ENCODE measurements at places on chromosomes 13 and 19.

DNA sequence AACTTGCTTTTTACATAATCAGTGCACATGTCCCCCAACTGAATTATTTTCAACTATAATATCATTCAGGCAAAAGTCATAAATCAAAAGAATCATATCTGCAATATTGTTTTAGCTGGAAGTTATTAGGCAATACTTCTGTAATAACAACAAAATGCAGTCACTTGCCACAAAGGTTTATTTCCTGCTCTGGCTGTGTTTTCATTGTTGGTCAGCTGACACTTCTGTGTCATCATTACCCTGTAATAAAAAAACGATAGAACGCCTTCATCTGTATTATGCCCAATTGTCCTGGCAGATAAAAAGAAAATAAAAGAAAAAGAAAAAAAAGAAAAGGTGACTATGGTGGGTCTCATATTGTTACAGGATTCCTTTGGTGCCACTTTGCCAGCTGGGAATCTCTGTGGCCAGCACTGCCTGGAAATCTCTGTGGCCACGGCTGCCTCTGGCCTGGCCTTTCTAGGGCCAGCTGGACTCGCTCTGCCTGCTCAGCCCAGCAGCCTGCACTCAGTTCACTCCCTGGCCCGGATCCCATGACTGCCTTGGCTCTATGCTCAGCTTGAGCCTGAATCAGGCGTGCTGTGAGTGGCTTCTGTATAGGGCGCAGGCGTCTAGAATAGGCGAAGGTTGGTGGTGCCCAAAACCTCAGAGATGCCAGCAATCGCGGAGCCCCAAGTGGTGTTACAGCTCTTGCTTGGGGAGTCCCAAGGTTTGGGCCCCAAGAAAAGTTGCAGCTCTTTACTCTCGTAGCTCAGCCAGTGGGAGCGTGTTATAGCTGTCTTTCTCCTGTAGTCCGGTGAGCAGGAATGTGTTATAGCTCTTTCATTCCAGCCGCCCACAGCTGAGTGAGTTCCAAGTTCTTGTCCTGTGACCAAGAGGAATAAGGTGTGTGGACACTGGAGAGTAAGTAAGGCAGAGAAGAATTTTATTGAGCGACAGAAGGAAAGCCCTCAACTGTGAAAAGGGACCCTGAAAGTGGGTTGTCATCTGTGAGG lies 1227.1 kb downstream of the SLITRK1 start:
- no peak for DNase-seq

- DNase-seq: no peak
Measured at GRCh38 chr19:412356-413355, 3.7 kb upstream of the C2CD4C start.

GRCh38 chr13:69585656-69586055 lies 522.0 kb upstream of the ATXN8OS start:
- DNase-seq: no peak

- no peak for DNase-seq
Measured at GRCh38 chr13:75437582-75438318, 44.2 kb downstream of the TBC1D4 start.

DNA sequence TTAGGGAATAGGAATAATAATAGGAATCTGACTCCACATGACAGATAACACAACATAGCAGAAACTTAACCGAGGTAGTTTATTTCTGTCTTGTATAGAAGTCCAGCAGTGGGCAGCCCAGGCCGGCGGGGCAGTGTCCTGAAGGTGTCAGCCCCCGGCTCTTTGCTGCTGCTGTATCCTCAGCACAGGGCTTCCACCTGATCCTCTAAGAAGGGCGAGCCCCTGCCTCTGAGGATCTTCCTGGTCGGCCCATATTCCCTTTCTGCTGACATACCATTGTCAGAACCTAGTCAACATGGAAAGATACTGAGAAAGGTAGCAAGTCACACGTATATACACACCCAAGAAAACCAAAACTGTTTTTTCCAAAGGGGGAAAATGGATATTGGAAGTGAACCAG lies 56.2 kb upstream of the GPR183 start:
- DNase-seq: no peak

DNA sequence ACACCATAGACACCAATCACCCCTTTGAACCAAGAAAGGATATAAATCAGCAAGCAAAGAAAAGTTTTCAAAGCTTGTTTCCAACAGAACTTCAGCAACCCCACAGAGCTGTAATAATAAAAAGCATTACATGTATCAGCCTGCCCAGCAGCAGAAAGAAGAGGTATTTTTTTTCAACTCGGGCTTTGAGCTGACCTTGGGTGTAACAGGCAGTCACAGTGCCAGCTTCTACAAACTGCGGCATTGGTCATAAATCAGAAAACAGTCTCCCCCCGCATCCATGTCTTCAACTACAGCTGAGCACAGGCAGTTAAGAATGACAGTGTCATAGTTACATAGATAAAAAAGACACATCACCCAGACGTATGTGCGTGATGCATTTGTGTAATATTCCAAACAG lies 671.0 kb upstream of the SLITRK1 start:
- DNase-seq: no peak

DNA sequence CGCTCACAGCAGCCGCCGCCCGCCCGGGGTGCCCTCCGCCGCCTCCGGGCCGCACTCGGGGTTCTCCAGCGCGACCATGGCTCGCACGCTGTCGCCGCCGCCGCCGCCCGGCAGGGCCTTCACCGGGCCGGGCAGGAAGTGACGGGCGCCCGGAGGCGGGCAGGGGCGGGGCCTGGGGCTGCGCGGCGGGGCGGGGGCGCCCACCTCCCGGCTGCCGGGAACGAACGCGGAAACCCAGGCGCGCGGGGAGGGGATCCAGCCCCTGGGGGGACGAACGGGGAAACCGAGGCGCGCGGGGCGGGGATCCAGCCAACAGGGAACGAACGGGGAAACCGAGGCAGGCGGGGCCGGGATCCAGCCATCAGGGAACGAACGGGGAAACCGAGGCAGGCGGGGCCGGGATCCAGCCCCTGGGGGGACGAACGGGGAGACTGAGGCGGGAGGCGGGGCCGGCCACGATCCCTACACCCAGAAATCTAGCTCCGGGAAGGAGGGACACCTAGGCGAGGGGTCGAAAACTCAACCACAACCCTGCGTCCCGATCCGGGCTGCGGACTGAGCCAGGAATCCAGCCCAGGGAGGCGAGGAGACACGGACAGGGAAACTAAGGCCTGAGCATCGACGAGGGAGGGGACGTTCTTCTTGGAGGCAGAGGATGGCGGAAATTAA lies at the start of gene R3HDM4:
TSS of gene R3HDM4 (minus strand) at position 140 of the 669 bp plus-strand sequence. CDS start at position 78, 62 bp downstream.
- DNase-seq: peak; percentile 58

GRCh38 chr19:49114630-49115363 lies 627 bp downstream of the LIN7B start:
- DNase-seq: peak; percentile 78

DNA sequence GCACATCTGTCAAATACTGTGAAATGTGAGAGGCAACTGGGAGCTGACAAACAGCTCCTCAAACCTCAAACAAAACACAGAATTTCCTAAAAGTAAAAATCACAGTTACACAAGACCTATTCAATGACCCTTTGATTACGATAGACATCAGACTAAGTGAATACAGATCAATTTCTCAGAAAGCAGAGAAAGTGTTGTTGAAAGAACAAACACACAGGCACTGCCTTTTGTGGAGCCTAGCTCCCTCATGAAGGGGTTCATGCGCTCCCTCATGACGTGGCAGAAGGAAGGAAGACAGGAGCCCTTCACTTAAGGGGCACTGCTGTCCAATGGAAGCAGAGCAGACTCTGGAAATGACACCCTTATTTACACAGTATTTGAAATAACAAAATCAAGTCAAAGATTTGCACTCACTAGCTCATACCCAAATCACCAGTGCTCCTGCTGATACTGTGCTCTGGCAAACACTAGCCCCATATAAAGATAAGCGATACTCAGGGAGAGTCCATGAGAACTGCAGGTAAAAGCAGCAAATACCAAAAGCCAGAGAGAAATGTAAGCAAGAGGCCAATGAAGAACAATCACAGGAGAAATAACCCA lies 144.9 kb downstream of the KLF12 start:
- no peak for DNase-seq

DNA sequence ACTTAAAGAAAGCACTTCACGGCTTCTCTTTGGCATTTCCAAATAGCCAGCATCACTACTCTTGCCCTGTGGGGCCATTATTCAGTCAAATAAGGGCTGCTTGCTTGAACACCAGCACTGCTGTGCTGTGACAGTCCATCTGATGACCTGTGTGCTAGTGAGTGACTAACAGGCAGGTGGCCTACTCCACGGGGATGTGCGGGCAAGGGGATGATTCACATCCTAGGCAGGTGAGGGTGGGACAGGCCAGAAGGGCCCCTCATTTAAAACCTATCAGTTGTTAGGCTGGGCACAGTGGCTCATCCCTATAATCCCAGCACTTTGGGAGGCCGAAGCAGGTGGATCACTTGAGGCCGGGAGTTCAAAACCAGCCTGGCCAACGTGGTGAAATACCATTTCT lies 8.2 kb downstream of the CCNE1 start:
- no peak for DNase-seq

DNA sequence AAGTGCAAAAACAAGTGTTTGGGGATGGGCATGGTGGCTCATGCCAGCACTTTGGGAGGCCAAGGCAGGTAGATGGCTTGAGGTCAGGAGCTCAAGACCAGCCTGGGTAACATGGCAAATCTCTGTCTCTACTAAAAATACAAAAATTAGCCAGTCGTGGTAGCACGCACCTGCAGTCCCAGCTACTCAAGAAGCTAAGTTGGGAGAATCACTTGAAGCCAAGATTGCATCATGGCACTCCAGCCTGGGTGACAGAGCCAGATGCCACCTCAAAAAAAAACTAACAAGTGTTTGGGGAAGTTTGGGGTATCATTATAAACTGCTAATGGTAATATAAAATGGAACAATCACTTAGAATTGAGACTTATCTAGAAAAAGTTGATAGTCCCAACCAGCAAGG lies 24.6 kb downstream of the XPO4 start:
- no peak for DNase-seq

- DNase-seq: no peak
Measured at GRCh38 chr13:37118016-37118415, 12.6 kb upstream of the CSNK1A1L start.

GRCh38 chr19:38168637-38169036 lies 55.4 kb downstream of the DPF1 start:
- DNase-seq: no peak

GRCh38 chr19:17103177-17103576 lies 27.6 kb downstream of the MYO9B start:
- no peak for DNase-seq

DNA sequence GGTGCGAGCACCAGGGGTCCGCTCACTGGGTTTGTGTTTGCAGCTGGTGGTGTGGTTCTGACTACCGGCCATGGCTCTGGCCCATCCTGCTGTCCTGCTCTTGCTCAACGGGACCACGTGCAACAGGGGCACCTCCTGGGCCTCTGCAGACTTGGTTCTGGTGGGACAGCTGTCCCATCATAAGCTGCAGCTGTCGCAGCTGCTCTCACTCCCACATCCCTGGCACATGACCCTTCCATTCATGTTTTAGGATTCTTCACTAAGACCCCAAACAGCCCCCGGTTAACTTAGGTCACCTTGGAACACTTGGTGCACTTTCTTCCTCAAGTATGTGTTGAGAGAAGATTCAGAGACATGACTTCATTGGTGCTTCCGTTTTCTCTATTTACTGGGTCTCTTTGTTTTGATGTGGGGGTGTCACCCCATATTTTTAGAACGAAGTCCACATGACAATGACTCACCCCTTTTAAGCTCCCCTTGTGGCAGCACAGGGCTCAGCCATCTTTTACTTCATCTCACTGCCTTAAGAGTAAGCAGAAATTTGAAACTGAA lies 68.4 kb upstream of the ARHGEF7 start:
- DNase-seq: no peak

DNA sequence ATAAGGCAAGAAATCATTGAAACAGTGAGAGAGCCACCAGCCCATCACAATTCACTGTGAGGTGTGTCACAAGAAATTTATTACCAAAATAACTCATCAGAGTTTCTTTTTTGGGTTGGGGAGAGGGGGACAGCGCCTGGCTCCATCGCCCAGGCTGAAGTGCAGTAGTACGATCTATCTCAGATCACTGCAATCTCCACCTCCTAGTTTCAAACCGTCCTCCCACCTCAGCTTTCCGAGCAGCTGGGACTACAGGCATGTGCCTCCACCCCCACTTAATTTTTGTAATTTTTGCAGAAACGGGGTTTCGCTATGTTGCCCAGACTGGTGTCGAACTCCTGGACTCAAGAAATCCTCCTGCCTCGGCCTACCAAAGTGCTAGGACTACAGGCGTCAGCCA lies 3.6 kb downstream of the IFNL1 start:
- DNase-seq: no peak

DNA sequence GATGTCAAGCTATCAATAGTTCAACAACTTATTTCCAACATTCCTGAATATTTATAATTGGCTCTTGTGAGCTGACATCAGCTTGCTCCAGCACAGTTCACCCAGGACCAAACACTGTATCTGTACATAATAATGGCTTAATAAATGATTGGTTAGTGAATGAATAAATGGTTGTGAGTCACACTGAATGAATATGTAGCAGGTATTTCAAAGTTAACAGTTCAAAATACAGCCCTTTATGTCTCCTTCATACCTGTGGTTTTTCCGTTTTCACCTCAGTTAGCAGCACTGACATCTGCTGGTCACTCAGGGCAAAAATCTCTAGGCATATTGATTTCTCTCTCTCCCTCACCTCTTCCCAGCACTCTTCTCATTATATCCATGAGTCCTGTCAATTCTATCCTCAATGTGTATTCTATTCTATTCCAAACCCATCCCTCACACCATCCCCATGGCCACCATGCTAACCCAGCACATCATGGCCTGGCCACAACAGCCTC lies 76.3 kb downstream of the PEG3 start:
- no peak for DNase-seq

DNA sequence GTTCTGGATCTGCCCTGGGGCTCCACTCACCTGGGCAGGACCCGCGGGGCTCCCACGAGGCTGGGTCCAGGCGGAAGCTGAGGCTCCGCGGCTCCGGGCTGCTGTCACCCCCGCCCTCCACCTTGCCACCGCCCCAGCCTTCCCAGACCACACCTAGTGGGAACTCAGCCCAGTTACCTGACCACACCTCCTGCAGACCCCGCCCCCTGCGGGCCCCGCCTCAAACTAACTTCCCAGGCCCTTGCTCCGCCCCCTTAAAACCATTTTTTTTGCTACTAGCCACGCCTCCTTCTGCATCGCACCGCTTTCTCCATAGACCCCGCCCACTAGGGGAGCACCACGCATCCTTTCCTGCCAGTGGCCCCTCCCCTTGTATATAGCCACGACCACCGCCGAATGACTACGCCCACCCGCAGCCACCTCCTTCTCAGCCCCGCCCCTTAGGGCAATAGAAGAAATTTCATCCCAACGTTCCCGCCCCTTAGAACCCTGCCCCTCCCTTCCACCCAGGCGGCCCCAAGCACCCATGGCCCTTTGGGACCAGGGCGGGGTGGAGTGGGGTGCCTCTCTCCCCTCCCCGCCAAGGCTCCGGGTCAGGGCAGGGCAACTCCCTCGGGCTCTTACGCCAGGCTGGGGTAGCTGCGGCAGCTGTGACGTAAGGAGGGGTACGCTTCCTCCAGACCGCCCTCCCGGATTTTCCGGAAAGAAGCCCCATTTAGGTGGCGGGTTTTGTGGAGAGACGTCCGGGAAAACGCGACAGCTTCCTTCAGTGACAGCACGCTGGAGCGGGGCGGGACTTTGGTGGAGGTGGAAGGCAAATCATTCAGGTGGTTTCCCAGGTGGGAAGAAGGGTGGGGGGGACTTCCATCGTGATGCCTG lies at the start of gene SH2D3A:
TSS of gene SH2D3A (minus strand) at position 79 of the 879 bp plus-strand sequence. CDS start 3,687 bp downstream, outside the sequence.
- no peak for DNase-seq

- no peak for DNase-seq
Measured at GRCh38 chr19:22427547-22427946, 5.4 kb upstream of the ZNF98 start.

GRCh38 chr13:46057256-46058015 lies 4.9 kb upstream of the ZC3H13 start:
- DNase-seq: no peak
